ENCODE measurements at places on chromosomes 3 and 15. TPM values are rescaled to one million over a fixed set of nuclear protein-coding genes. Genes with fewer than 3 reads are reported as not detected.

CHRNA5 gene
- total RNA-seq: 2.0 TPM

COLQ gene
- total RNA-seq: 0.29 TPM

LRRIQ4 gene
- total RNA-seq: 0.14 TPM

RTP1 gene
- total RNA-seq: not detected

SLC35G2 gene
- total RNA-seq: 8.3 TPM

Measured in placental pericyte (primary cell).